Hematopoietic multipotent progenitor cell treated with erythropoietin and hydrocortisone succinate and interleukin-3 and kit ligand, for 15 days (in vitro differentiated cells): ENCODE measurements at places on chromosomes 7 and 10.
A peak's percentile ranks its signal among the peaks of the same experiment; 100 is the strongest.

DNA sequence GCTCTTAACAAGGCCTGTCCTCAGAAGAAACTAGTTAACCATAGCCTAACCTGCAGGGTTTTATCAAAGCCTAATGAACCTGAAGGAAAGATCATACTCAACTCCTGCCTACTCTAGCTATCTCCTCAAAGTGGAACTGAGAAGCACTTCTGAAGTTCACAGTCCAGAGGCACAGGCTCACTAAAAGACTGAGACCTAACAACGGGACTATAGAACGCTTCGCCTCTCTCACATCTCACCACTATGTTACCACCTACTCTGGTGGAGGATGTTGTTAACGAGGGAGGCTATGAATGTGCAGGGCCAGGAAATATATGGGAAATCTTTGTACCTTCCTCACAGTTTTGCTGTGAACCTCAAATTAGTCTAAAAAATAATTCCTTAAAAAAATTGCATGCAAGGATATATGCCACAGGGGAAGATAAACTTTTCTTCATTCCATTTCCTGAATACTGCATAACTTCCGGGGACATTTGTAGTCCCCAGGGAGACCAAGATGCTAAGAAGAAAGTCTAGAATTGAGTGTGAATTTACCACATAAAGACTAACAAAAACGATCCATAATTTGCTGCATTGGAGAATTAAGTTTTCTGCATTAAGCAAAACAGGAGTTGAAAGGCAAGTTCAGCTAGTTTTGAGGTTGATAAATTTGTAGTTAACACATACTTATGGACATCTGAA, 21.6 kb downstream of the LIPJ start:
- no peak for DNase-seq

DNA sequence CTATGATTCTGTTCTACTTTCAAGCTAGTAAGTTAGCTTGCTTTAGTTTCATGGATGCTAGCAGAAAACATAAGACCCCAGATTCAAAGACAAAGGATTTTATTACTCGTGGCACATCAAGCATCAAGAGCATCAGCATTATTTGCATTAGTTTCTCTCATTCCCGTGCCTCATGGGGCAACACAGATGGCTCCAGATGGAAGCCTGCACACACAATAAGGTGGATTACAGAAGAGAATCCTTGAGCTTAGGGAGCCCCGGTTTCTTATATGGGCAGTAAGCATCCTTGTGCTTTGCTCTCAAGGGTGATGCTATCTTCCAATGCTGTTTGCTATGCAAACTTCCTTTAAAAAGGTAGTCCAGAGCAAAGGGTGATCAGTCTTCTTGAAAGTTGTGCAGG, 10.7 kb upstream of the CAPZA2 start:
- no peak for DNase-seq

- no peak for DNase-seq
Observed at GRCh38 chr10:72738486-72738885, 46.5 kb downstream of the MCU start.

GRCh38 chr7:80272560-80273239, 138.1 kb downstream of the GNAI1 start:
- DNase-seq = no peak

- peak; percentile 71 for DNase-seq
Observed at GRCh38 chr7:74401137-74401859, 52.4 kb upstream of the GTF2IRD1 start.

DNA sequence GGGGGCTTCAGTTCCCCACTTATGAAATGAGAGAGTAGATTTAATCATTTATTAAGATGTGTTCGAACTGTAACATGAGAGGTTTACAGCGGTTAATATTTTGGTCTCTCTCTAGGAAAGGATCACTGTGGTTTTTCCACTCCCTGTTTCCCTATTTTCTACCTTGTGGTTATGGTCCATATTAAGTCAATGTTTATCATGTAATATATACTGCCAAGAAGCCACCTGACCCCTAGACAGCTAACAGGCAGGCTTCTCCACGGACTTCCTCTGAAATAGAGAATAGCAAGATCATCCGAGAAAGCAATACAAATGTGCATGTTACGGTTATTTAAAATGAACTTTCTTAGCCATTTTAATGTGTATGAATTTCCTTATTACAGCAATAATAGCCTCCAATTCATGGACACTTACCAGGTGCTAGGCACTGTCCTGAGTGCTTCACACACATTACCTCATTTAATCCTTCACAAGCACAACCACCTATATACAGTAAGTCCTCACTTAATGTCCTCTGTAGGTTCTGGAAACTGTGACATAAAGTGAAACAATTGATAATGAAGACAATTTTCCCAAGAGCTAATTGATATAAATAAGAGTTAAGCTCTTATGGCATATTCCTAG, 835 bp upstream of the COL28A1 start:
- no peak for DNase-seq

GRCh38 chr7:151819866-151820265, 57.0 kb downstream of the PRKAG2 start:
- no peak for DNase-seq

- DNase-seq = no peak
Observed at GRCh38 chr10:119268871-119269506, 61.6 kb downstream of the GRK5 start.

GRCh38 chr10:97401455-97401919, 347 bp upstream of the RRP12 start:
- DNase-seq = no peak

DNA sequence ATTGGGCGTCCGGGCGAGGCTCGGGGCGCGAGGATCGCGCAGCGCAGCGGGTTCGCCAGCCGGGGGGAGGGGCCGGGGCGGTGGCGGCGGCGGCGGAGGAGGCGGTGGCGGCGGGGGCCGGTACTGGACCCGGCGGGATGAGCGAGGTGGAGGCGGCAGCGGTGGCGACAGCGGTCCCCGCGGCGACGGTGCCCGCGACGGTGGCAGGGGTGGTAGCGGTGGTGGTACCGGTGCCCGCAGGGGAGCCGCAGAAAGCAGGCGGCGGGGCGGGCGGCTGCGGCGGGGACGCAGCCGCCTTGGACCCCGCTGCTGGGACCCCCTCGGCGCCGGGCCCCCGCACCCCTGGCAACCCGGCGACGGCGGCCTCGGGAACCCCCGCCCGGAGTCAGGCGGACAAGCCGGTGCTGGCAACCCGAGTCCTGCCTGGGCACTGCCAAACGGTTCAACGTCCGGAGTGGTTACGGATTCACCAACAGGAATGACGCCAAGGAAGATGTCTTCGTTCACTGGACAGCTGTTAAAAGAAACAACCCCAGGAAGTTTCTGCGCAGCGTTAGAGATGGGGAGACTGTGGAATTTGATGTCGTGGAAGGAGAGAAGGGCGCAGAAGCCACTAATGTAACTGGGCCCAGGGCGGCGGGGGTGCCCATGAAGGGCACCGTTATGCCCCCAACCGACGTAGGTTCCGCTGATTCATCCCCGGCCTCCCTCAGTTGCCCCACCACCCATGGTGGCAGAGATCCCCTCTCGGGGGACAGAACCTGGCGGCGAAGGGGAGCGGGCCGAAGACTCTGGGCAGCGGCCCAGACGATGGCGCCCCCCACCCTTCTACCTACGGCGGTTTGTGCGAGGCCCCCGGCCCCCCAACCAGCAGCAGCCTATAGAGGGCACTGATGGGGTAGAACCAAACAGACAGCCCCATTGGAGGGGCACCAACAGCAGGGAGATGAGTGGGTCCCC, 100.3 kb upstream of the CPXM2 start:
- no peak for DNase-seq

DNA sequence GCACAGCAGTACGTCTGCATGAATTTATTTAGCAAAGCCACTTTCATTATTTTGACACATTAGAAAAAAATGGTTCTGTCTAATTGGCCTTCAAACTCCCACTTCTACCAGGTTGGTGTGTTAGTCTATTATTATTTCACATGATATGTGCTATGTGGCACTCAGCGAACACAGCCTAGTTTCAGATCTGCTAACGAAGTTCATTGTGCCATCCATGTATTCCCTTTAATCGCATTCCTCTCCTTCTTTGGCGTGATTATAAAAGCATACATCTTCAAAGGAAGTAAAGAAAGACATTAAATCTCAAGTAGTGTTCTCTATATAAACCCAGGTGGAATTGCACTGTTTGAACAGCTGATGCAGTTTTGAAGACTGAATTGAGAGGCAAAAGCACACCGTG, 96.4 kb upstream of the CACNA2D1 start:
- no peak for DNase-seq

DNA sequence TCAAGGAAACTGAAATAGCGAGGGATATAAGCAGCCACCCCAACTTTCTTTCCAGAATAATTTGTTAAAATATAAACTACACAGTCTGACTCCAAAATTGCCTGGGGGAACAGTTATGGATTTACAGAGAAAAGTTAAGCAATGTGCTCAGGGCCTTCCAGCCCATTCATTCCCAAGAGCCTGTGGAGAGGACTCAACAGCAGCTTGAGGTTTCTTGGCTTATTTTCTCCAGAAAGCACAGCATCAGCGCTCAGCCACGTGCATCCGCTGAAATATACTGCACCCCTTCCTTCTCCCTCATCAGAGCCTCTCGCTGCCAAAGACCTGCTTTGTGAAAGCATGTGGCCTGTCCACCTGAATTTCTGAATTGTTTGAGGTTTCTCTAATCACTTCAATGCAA, 375.2 kb upstream of the VWC2 start:
- no peak for DNase-seq

GRCh38 chr7:128115336-128115820, 84.1 kb upstream of the LRRC4 start:
- DNase-seq = no peak

GRCh38 chr7:4247106-4247876, 434.8 kb upstream of the FOXK1 start:
- DNase-seq = no peak

DNA sequence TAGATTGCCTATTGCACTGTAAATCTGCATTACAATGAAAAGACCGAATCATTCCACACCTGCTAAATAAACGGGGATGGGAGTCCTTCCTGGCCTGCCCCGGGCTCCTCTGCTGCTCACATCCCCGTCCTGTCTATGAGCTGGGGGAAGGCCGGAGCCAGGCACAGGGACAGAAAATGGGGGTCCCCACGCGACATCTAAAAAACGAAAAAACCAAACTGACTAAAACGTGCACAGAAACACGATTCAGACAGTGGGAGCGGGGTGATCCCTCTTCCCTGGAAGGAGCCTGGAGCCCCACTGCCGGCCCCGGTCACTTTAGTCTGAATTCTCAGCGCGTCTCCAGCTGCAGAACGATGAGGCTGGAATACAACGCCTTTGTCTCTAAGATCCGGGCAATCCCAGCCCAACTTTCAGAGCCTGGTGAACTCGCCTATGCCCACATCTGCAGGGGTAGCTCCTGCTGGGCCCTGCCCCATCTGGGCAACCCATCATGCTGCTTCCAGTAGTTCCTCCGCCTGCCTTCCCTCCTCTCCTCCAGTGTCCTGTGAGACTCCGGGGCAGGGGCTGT, 78.0 kb downstream of the ADARB2 start:
- no peak for DNase-seq

DNA sequence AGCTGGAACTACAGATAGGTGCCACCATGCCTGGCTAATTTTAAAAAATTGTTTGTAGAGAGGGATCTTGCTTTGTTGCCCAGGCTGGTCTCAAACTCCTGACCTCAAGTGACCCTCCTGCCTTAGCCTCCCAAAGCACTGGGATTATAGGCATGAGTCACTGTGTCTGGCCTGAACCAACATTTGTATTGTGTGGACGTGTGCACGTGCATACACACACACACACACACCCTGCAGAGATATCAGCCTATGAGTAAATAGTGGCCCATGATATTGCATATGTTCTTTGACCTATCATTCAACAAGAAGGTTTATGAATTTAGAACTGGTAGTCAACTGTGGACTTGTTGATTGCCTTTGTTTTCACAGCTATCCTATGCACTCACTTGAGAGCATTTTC, 161.6 kb downstream of the BAMBI start:
- DNase-seq = no peak

DNA sequence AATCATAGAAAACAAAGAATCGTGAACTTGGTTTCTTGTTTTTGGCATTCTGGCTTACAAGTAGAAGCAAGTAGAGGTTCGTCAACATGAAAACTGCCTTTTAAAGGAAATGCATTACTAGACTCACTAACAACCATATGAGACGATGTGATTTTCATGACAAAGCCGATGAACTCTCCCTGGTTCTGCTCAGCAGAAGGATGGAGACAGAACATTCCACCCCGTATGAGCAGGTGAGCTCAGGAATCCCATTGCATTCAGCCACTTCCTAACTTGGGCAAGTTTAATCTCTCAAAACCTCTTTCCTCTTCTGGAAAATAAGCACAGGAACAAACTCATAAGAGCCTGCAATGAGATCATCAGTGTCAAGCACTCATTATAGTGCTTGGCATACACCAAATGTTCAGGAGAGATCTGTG, 57.4 kb upstream of the SVIL start:
- DNase-seq = no peak

DNA sequence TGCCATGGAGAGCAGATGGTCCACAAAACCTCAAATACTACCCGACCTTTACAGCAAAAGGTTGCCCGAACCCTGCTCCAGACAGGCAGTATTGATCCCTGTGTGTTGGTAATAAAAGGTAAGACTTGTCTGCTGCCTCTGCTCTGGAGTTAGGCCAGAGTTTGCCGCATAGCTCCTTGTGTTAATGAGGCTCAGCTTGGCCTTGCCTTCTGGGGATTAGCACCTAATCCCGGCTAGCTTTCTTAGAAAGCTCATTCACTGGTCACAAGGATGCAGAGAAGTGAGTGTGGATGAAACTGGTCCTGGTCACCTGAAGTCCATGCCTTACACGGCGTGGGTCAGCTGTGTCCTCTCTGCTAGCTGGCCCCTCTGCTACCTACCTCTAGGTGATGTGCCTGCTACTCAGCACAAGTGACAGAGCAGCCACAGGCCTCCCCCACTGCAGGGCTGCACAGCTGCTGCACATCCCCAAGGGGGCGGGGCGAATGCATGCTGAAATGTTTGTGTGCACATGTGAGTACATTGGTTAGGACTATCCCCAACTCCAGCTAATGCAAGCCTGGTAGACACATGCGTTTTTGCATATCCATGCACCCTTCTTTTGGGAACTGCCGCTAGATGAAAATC, 31.7 kb upstream of the SYPL1 start:
- no peak for DNase-seq

DNA sequence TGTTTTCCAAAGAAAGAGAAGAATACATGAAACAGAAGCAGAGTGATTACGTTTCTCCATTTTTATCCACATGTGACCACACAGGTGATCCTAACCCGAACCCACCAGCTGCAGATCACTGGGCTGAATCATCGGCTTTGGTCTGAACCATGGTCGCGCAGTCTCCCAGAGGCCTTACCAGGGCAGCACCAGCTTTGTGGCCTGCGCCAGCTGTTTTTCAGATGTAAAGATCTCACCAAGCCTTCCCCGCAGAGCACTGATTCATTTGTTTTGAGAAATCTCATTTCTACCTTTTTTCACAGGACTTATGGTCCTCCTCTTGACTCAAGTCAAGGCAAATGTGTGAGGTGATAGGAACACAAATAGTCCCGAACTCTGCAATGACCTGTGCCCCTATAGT, 207.0 kb upstream of the PPP2R2D start:
- DNase-seq = no peak

GRCh38 chr10:121368347-121369025, 229.8 kb downstream of the FGFR2 start:
- DNase-seq = no peak

- peak; percentile 56 for DNase-seq
Observed at GRCh38 chr10:7819121-7819460, 786 bp downstream of the TAF3 start.

- no peak for DNase-seq
Observed at GRCh38 chr7:154259396-154259795, 207.2 kb downstream of the DPP6 start.

- DNase-seq = no peak
Observed at GRCh38 chr7:88458279-88458678, 151.6 kb upstream of the STEAP4 start.

- peak; percentile 84 for DNase-seq
Observed at GRCh38 chr10:119542357-119542987, at the start of gene RGS10. RGS10 (minus strand) TSS chr10:119542719; CDS start chr10:119542638, 81 bp downstream.
